ENCODE measurements at places on chromosomes 11 and 22.
A peak's percentile ranks its signal among the peaks of the same experiment; 100 is the strongest.

DNA sequence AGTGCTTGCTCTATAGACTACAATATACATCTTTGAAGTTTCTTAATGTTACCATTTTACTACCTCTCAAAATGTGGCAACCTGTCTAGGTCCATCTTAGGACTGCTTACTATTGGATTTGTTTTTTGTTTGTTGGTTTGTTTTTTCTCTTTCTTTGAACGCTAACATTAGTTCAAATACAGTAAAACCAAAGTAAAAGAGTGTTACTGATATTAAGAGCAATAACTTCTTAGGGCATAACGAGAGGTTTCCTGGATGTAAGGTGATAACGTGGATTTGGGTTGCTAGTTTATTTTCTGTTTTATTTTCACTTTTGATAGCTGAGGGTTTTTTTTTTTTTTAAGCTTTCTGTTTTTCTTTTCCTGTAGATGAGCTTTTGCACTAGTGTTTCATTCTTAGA is 43.6 kb downstream of the TMEM135 start:
- peak; percentile 5 for DNase-seq

DNA sequence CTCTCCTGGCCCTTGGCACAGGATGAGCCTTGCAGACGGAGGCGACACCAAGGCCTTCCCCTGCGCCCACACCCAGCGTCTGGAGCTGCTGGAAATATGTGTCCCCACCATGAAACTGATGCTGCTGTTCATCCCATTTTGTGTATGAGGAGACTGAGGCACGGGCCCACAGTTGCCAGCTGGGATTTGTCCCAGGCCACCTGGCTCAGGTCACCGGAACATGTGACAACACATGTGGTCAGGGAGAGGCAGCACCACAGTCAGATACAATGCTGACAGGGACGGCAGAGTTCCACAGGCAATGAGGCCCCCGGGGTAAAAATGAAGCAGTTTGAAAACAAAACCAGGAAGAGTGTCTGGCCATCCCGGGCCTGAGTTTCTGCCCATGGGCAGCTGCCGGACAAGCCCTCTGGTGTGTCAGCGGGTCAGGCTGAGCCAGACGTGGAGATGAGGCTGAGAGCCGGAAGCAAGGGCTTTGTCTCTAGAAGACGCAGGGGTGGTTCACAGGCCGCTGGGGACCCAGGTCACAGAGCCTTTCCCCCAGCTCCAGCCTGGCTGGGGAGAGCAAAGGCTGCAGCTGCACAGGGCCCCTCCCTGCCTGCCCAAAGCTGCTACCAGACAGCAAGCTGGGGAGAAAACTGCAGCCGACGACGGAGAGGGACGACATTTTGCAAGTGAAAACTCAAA is 80.7 kb downstream of the CDKN1C start:
- no peak for DNase-seq

- DNase-seq = no peak
These were observed 200.9 kb downstream of the MYO18B start for GRCh38 chr22:25942856-25943411.

- no peak for DNase-seq
These were observed 10.2 kb upstream of the ST3GAL4 start for GRCh38 chr11:126345283-126345682.

DNA sequence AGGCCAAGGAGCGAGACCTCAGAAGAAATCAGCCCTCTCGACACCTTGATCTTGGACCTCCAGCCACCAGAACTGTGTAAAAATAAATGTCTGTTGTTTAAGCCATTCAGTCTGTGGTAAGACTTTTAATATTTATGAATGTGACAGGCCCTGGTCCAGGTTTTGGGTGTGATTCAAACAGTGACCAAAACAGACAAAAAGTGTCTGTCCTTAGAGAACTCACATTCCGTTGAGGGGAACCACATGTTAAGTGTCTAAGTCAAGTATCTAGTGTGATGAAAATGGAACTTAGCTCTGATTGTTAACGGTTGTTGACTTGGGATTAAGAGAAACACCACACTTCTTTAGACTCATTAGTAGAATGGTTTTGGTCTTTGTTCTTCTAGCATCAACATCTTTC is 22.2 kb downstream of the ATXN10 start:
- no peak for DNase-seq

DNA sequence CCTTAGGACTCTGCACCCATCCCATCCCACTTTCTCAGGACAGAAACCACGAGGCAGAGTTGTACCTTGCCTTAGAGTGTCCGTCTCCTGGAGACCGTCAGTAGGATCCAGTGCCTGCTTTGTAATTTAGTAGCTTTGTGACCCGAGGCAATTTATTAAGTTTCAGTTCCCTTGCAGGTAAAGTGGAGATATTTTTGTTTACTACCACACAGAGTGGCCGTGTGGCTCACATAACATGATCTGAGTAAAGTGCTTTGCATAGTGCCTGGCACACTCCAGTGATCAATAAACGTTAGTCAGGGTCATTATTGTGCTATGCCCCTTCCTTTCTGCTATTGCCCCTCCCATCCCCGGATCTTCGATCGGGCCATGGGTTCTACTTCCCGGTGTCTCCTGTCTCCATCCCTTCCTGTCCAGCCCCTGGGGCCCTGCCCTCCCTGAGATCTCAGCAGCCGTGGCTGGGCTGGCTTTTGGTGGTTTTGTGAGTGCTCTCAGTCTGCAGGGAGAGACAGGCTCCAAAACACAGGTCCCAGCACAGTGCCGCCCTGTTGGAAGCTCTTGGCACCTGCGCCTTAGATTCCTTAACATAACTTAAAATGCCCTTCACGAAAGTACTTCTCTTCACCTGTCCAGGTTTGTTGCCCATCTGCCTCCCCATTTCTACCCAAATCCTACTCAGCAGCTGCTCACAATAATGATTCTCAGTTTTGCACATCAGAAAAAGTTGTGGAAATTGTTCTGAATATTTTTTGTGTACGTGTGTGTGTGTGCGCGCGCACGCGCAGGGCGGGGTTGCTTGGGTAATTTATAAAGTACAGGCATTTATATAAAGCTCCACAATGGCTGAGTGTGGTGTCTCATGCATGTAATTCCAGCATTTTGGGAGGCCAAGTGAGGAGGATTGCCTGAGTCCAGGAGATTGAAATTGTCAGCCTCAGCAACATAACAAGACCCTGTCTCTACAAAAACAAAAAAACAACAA is 753.7 kb downstream of the NTM start:
- DNase-seq = no peak

DNA sequence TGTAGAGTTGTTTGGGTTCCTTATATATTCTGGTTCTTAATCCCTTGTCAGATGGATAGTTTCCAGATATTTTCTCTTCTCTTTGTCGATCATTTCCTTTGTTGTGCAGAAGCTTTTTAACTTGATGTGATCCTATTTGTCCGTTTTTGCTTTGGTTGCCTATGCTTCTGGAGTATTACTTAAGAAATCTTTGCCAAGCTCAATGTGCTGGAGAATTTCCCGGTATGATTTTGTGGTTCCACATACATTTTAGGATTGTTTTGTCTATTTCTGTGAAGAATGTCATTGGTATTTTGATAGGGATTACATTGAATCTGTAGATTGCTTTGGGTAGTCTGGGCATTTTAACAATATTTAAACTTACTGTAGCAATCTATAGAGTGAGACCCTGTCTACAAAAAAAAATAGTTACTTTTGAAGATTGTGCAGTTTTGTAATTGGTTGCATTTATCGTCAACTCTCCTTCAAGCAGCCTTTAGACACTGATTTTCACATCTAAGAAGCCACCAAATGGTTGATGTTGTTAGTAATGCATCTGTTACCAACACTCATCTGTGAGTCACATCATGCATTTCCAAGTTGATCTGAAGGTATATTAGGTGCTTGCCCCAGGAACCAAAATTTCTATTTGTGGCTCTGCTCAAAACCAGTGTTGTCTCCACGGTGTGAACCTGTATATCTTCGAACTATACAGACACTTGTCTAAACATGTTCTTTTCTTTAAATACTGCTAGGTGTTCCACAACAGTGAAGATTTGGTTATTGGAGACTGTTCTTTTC is 21.4 kb downstream of the XRCC6 start:
- no peak for DNase-seq

DNA sequence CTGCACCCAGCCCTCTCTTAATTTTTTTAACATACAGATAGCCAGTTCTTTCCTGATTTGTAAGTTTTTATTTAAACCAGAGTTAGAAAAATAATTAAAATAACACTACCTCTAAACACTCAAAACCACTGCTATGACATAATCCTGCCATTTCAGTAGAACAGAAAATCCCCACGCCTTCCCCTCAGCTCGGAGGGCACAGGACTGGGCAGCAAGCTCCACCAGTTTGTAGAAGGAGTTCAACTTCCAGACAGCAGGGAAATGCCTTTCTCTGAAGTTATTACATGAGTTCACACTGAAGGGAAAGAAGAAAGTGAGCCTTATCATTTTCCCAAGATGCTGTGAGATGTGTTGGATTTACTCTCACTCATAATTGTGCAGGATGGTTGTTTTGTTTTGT is 114.4 kb downstream of the MRTFA start:
- no peak for DNase-seq

DNA sequence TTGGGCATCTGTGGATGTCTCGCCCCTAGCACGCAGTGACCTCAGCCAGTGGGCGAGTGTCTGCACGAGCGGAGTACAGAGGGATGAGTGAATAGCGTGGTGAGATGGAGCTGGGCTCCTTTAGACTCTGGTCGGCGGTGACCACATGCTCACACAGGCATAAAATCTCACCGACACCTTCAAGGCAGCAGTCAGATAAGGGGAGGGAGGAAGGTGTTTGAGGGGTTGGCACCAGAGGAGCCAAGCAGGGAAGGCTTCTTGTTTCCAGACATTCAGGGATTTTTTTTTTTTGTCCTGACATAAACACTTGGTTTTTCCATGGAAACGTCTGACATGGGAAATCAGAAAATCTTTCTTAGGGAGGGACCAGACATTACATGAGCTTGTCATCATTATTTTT is 35.8 kb downstream of the GRIK4 start:
- no peak for DNase-seq

GRCh38 chr22:39699631-39700360 is 129.2 kb downstream of the CACNA1I start:
- DNase-seq = no peak

DNA sequence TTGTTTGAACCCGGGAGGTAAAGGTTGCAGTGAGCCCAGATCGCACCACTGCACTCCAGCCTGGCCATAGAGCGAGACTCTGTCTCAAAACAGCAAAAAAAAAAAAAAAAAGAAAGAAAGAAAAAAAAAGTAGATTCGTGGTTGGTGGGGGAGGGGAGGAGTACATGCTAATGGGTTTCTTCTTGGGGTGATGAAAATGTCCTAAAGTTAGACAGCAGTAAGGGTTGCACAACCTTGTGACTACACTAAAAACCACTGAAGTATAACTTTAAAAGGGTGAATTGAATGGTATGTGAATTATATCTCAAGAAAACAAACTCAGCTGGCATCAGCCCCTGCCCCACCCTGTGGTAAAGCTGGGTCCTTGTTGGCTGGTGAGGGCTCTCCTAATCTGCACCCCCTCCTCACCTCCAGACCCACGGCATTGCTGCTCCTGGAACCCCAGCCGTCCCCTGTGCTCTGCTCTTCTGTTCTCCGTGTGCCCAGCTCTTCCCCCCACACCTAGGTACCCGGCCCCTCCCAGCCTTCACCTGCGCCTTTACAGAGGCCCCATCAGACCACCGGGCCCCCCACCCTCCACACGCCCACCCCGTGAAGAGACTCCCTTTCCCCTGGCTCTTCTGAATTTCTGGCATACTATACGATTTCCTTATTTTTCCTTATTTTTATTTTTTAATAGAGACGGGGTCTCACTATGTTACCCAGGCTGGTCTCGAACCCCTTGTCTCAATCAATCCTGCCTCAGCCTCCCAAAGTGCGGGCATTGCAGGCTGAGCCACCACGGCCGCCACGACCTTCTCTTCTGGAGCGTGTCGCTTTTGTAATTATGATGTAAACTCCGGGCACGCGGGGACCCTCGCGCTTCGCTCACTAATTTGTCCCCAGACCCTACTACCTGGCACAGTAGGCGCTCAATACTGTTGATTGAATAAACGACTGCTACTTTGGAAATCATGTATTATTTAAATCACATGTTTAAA is 924 bp upstream of the FADD start:
- no peak for DNase-seq

DNA sequence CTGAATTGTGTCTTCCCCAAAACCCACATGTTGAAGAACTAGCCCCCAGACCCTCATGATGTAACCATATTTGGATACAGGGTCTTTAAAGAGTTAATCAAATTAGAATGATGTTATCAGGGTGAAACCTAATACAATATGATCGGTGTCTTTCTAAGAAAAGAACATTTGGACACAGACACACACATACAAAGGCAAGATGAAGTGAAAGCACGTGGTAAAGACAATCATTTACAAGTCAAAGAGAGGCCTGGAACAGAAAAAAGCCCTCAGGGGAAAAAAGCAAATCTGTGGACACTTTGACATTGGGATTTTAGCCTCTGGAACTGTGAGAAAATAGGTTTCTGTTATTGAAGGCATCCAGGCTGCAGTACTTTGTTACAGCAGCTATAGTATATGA is 733.4 kb downstream of the JRKL start:
- DNase-seq = no peak

DNA sequence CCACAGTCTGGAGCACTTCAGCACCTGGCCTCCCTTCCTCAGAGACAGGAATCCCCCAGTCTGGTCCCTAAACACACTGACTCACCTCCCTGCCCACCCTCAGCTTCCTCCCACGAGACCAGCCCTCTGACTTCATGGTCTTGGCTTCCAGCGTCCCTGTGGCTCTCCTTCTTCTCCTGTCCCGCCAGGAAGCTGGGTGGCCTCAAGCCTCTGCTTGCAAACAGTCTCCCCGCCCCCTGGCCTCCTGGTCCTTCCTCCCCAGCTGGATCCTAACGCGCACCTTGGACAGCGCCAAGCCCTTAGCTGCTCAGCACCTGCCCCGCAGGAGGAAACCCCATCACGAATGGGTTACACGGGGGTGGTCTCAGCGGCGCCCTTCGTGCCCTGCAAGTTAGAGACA is 4.5 kb downstream of the NCF4 start:
- DNase-seq = no peak

DNA sequence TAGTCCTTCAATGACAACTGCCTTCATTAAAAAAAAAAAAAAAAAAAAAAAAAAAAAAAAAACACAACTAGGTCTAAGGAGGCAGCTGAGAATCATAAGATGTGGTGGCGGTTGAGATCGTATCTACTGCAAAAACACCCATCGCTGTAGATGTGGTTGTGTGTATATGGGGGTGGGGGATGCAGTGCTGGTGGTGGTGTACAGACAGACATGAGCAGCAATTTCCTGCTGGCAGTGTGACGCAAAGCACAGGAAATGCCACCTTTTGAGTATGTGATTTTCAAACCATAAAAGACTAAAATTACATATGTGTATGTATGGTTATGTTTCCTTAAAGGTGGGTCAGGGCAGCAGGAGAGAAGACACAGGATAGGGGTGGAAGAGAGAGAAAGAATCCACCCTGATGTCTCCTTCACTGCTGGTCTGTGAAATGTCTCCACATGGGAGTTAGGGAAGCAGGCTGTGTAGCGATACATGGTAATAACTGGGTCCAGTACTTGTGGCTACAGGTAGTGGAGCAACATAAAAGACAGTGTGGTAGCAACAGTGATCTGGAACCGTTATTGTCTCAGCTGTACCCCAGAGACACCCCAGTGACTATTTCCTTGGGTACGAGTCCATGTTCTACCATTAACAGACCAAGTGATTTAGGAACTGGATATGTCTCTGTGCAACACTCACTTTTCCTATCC is 57.9 kb downstream of the SYTL2 start:
- no peak for DNase-seq

- DNase-seq = no peak
These were observed 4.0 kb downstream of the PRR33 start for GRCh38 chr11:1887451-1888346.

GRCh38 chr11:57390535-57390934 is at the start of gene PRG2:
Gene PRG2 (minus strand): TSS chr11:57390650. CDS start chr11:57389944, 706 bp downstream.
- DNase-seq = no peak

GRCh38 chr22:24068377-24068680 is 57.2 kb downstream of the CABIN1 start:
- no peak for DNase-seq

All from GM12891 (cell line).